ENCODE measurements at places on chromosomes 12 and 14. TPM values are rescaled to one million over a fixed set of nuclear protein-coding genes. Genes with fewer than 3 reads are reported as not detected.

Gene NEMP1
- 18.5 TPM for total RNA-seq

Gene RERGL
- not detected for total RNA-seq

Gene ZDHHC17
- 68.3 TPM for total RNA-seq

Gene CEP170B
- total RNA-seq, result 18.4 TPM

Gene A2ML1
- total RNA-seq, result 0.55 TPM

Gene SLC4A8
- 26.3 TPM for total RNA-seq

All from motor neuron (in vitro differentiated cells).